ENCODE measurements at places on chromosomes 2 and 18.

DNA sequence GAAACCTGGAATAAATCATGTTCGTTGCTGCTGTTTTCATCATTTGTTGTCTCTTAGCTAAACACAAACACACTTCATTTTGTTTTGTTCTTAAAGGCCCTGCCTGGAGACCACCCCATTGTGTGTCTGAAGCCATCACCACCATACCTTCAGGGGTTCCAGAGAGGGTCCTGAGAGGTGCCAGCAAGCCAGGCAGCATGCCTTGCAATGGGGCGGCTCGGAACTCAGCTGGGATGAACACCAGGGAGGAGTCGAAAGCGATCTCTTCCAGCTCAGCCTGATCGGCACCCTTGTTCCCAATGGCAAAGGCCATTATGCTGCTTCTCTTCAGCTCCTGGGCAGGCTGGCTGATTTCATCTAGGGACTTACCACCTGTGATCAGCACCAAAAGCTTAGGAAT lies 33.2 kb downstream of the COL6A3 start:
- no peak for DNase-seq

GRCh38 chr2:24253303-24253919 lies 78.6 kb downstream of the FAM228A start:
- DNase-seq: peak; percentile 35

DNA sequence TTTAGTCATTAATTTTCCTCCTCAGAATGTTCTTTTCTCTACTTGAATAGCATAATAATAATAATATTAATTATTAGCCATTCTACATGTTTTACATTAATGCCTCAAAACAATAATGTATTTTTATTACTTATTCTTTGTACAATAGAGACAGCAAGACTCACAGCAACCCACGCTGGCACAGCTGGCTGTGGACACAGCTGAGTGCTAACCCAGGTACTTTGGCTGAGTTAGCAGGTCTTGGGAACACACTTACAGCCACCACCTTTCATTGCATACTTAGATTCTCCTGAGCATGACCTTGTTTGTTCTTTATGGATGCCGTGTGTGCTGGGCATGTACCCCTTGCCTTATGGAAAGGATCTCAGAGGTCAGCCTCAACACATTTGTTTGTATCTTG lies 260.2 kb upstream of the ST6GAL2 start:
- no peak for DNase-seq

DNA sequence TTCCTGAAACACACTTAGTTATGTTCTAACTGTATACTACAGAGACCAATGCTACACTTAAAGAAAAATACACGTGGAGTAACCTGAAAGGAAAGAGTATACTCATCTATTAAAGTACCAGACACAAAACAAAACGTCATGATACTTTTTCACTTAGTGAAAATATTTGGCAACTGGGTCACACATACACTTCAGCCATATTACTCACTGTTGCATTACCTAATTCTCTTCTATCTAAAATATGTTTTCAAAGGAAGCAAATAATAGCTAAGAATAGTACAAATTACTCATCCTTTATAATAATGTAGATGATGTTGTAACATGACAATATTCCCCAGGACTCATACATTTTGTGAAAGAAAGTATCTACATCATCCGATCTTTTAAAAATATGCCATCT lies 76.5 kb upstream of the EPB41L3 start:
- no peak for DNase-seq

GRCh38 chr2:67790622-67791021 lies 272.2 kb downstream of the C1D start:
- DNase-seq: no peak

DNA sequence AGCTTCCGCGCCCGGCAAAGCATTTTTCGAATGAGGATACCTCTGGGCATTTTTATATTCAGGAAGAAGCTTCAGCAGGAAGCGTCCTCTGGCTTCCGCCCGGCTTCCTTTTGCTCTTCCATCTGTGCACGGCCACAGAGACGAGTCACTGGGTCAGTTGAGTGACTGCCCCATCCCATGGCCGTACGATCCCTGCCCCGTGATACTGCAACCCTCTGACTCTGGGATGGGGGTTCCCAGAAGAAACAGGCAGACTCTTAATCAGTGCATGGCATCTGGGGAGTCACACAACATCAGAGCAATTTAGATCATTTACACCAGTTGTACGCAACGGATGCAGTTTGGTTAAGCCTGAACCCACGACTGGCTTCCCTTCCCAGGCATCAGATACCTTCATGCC lies 40.9 kb downstream of the SLC4A3 start:
- DNase-seq: no peak

DNA sequence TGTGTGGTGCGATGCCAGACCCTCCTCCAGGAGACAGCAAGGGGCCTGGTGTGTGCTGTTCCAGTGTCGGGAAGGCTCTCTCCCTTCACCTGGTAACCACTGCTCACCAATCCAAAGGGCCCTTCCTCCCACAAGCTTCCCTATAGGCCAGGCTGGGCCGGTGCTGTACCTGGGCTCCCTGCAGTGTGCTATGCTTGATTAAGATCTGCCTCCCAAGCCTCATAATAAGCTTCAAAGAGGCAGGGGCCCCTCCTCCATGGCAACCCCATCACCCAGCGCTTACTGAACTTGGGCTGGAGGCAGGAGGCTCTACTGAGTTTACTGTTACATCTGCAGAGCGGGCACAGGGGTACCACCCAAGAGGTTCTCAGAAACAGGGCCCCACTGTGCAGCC lies 4.5 kb upstream of the MAL start:
- no peak for DNase-seq

GRCh38 chr2:10425699-10426098 lies 22.4 kb downstream of the ODC1 start:
- DNase-seq: no peak

DNA sequence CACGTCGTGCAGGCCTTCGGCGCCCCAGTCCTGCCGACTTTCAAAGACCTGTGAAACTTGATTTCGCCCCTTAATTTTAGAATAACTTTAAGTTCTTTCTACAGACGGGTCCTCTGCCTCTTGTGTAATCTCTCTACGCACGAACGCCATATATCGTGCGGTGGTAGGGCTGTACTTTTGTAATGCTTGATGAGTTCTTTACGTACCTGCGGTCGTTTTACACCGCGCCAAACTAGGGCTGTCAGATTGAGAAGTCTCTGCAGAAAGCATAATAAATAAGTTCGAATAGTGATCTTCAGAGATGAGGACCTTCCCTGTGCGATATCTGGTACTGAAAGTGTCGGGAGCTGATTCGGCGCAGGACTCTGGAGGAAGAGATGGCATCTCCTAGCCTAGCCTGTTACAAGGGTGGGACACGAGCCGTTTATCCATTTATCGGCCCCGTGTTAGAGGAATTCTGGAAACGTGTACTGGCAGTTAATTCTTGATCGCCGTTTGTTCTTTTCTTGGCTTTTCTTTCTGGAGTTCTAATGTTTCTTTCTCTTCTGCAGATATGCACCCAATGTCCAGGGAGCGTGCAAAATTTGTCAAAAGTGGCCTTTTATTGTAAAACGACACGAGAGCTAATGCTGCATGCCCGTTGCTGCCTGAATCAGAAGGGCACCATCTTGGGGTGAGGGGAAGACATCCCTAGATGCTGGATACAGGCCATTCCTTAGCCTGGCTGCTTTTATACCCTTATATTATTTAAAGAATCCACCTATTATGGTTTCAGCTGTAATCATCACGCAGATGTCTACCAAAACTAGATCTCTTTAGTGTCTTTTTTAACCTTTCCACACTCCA lies 781 bp upstream of the SLC5A6 start:
- no peak for DNase-seq

- DNase-seq: no peak
Measured at GRCh38 chr2:138244501-138244925, 257.1 kb upstream of the SPOPL start.

GRCh38 chr2:38123911-38124310 lies 48.0 kb upstream of the CYP1B1 start:
- DNase-seq: no peak

GRCh38 chr2:172182624-172183023 lies 79.9 kb upstream of the DLX2 start:
- DNase-seq: no peak

- DNase-seq: no peak
Measured at GRCh38 chr2:174577967-174578589, 19.5 kb downstream of the WIPF1 start.

DNA sequence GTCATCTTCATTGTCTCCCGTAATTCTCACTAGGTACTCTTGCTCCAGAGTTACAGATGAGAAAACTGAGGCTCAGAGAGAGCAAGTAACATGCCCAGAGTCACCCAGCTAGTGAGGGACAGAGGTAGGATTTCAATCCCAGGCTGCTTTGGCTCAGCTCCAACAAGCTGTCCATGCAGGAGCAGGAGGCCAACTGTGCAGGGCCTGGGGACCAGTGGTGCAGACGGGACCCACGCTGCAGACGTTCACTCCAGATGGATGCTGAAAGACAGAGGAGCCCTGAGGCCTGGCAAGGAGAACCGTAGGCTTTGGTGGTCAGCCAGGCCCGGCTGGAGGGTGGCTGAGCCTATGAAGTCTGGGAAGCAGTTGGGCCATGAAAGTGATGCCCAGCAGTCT lies 102.6 kb downstream of the MCFD2 start:
- DNase-seq: no peak

DNA sequence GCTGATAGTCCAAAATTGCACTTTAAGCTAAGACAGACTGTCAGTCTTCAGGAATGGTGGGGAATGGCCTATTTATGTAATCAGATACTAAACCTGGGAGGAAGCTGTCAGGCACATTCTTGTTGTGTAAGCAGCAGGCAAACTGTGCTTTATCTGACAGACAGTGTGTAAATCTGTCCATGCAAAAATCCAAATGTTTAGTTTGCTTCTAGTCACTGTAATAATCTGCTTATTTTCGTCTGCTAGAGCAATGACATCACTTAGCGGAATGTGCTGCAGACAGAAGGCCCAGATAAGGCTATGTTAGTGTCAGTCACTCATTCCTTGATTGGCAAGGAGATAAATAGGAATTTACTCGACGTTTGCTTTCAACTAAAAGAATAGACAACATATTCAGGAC lies 263.5 kb downstream of the ZNF407 start:
- DNase-seq: no peak

DNA sequence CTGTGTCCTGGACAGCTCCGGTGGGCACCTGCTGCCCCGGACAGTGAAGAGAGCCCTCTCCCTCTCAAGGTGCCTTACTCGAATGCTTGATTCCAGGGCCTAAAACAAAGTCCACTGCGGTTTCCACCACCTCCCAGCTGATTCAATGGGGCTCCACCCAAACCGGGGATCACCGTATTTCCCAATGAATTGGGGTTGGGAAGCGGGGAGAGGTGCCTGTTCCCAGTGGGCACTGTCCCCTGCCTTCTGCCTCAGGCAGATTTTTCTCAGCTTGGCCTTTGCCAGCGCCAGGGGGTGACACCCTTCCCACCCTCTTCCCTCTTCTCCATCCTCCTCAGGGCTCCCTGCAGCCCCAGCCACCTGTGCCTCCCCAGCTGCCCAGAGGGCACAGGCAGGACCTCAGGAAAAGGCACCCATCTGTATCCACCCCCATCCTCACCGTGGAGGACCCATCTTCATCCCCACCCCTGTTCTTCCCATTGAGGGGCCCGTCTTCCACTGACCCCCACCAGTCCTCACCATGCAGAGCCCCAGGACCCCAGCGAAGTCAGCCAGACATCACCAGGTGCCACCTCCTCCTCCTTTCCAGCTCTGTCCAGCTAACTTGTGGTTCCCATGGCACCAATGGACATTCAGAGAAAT lies 66.7 kb upstream of the HPCAL1 start:
- no peak for DNase-seq

- no peak for DNase-seq
Measured at GRCh38 chr2:139031722-139032121, 251.5 kb upstream of the NXPH2 start.

- DNase-seq: no peak
Measured at GRCh38 chr2:78757640-78758039, 267.9 kb upstream of the REG3G start.

DNA sequence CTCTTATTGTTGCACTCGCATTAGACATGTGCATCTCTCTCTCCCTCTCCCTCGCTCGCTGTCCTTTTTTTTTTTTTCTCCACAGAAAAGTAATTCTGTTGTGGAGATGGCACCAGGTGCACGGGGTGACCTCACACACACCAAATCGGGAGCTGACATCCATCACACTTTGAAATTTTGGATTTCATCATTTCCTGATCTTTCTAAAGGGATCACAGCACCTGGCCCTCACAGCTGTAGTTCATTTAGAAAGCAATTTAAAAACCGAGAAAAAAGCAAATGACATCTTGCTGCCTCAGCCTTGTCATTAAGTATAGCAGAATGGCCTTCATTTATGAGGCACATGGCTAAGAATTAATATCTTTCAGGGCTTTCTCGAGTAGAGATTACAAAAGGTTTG lies 717.2 kb downstream of the RNF144A start:
- DNase-seq: no peak

- peak; percentile 45 for DNase-seq
Measured at GRCh38 chr2:184004948-184005672, 593.2 kb upstream of the ZNF804A start.

GRCh38 chr18:48931680-48932461 lies 18.9 kb downstream of the SMAD7 start:
- no peak for DNase-seq

- no peak for DNase-seq
Measured at GRCh38 chr2:215532844-215533243, 97.0 kb upstream of the FN1 start.

DNA sequence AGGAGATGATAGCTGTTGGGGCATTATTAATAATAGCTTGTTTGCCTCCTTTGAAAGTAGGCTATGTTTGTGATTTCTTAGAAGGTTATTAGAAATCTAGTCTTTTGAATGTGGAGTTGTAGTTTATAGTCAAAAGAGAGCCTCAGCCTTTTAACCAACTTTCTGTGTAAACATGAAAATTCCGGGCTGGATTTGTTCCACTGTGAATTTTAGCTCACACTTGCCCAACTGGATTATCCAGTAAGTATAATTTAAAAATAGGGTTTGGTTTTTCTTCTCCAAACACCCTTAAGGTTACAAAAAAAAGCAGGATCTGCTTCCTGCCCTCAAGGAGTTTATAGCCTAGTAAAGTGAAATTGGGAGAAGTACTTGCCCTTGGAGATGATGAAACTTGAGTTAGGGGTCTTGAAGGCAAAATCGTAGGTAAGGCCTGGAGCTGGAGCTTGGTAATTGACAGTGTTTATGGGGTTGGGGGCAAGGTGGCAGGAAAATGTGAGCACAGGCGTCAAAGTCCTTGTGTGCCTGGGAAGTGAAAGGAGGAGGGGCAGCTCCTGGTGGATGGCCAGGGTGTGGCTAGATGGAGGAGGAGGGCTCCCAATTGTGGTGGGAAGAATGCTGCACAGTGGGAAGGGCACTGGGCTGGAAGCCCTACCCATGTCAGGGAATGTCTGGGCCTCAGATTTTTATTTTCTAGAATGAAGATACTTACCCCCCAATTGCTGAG lies 21.3 kb downstream of the ITGA6 start:
- DNase-seq: no peak

GRCh38 chr2:120511947-120512710 lies 166.2 kb downstream of the INHBB start:
- no peak for DNase-seq

DNA sequence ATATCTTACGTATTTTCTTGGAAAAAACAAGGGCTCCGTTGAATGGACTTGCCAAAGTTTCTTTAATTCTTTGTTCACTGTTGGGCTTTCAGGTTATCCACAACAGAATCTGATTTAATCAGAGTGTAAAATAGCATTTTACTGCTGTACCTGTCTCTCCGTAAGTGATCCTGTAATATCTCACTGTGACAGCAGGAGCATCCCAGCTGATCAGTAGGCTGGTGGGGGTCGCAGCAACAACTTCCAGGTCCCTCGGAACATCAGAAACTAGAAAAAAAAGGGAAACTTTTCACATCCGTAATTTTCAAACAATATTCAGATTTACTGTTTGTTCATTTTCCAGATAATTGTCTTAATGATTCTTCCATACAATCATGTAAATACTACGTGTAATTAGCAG lies 51.2 kb downstream of the FN1 start:
- no peak for DNase-seq
